ENCODE measurements at places on chromosomes 1 and 21. TPM values are rescaled to one million over a fixed set of nuclear protein-coding genes. Genes with fewer than 3 reads are reported as not detected.

LAX1 gene
- total RNA-seq = 2.3 TPM

DNA sequence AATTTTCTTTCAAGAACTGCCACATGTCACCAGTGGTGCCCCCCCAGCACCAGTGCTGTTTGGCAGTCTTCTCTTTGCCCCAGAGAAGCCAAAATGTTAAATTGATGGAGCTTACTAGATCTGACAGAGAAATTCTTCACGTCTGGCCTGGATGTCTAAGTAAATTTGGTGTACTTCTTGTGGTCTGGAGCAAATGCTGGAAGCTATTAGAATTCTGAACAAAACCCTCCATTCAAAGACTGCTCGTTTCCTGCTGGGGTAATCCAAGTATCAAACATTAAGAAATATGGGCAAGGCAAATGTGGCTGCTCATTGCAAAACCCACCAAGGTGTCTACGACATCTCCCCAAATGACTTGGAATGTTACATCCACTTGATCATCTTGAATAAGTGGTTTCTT, 92.3 kb downstream of the ROR1 start:
- H3K36me3 ChIP-seq = no peaks in the 10 kb centered on the region
- H3K27me3 ChIP-seq = no peaks in the 10 kb centered on the region
- DNase-seq = no peak
- no peaks in the 10 kb centered on the region for H3K4me1 ChIP-seq
- no peak overlapping the region for H3K4me3 ChIP-seq
- H3K27ac ChIP-seq = no peak overlapping the region

DNA sequence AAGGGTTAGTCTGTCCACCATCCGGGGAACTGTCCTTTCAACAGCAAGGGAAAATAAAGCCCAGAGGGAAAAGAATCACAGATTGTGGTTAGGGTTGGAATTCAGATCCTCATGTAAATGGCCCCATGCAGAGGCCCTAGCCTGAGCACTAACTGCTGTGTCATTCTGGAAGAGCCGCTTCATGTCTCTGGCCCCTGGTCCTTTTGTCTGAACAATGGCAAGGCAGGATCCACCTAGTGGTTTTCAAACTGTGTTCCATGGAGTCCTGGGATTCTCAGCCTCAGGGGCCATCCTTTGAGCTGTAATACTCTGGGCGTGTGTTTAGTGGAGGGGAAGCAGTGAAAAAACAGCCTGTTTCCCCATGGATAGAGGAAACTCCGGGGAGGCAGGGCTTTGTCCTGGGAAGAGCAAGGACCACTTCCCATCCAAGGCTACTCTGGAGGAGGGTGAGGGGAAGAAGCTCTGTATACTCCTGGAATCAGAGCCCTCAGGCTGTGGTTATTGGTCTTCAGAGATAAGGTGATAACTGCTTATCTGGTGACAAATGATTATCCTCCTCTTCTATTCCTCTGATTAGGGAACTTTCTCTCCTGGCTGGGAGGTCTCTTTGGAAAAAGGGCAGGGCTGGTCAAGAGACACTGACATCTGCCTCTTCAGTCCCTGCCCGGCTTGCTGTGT, 19.2 kb downstream of the PAX7 start:
- peaks cover 24% of the 10 kb centered on the region for H3K4me1 ChIP-seq
- H3K27me3 ChIP-seq = peaks cover 85% of the 10 kb centered on the region
- no peak for DNase-seq
- no peak overlapping the region for H3K4me3 ChIP-seq

GRCh38 chr1:108154314-108154713, 45.8 kb downstream of the SLC25A24 start:
- peaks cover 13% of the 10 kb centered on the region for H3K4me1 ChIP-seq
- no peaks in the 10 kb centered on the region for H3K27me3 ChIP-seq
- no peak overlapping the region for H3K4me3 ChIP-seq

DNA sequence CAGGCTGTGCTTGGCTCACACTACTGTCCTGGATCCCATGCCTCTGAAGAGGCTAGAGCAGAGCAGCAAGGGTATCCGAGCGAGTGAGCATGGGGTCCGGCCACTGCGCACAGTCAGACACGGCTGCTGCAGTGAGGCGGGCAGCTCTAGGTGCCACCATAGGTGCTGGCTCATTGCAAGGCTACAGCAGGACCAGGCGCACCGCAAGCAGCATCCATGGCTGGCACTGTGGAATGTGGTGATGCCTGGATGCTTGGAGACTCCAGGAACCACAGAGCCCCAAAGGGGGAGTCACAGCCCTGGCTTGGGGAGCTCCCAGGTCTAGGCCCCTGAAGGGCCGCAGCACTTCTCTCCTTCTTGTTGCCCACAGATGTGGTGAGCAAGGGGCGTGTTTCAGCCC, 47.2 kb downstream of the ATP6V1G3 start:
- H3K4me3 ChIP-seq = no peak overlapping the region
- DNase-seq = no peak
- H3K27me3 ChIP-seq = no peaks in the 10 kb centered on the region
- no peaks in the 10 kb centered on the region for H3K36me3 ChIP-seq
- no peak overlapping the region for H3K27ac ChIP-seq

DNA sequence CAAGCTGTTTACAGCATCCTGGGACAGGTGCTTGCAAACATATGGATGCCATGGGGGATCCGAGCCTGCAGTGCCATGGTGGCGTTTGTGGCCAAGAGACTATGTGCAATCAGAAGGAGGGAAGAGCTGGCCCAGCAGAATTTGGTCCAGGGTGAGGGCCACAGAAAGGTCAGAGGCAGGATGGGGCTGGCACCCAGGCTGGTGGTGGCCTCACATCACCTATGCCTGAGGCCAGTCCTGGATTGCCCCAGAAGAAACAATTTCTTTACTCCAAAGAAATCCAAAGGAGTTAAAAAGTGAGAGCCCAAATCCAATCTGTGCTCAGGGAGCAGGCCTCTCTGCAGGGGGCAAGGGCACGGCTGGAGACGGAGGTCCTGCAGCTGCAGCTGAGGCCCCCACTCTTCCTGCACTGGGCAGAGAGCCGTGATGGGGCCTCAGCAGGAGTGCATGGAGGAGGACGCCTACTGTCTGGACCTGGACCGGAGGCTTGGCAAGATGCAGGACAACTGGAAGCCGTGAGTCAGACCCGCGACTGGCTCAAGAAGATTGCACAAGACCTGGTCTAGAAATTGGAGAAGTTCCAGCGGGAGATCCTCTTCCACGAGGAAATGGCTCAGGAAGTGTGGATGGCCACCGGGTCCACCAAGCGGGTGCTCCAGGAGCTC, 163.5 kb downstream of the RYR2 start:
- no peak overlapping the region for H3K27ac ChIP-seq
- DNase-seq = no peak
- no peaks in the 10 kb centered on the region for H3K36me3 ChIP-seq
- no peaks in the 10 kb centered on the region for H3K27me3 ChIP-seq
